Suppressor macrophage (primary cell): ENCODE measurements at places on chromosomes 5 and 9.

- no peak for DNase-seq
Observed at GRCh38 chr5:56306433-56307150, 73.5 kb upstream of the ANKRD55 start.

DNA sequence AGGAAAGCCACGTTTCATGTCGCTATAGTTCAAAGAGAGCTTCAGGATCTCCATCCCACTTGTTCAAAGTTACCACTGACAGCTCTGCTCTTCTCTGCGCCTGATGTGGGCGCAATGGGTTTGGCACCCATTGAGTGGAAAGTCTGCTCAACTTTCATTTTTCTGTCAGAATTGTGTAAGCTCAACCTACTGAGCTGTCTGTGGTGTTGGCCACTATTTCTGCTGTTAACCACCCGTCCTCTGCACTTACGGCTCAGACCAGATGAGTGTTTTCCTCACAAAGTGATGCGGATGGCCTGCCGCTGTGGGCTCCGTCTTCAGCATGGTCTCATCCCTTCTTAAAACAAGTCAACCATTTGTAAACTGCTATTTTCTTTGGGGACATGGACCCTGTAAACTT, 131.2 kb downstream of the WNK2 start:
- no peak for DNase-seq

- peak; percentile 44 for DNase-seq
Observed at GRCh38 chr9:110802416-110803035, 133.9 kb downstream of the MUSK start.

GRCh38 chr9:88535226-88536022, 446 bp downstream of the NXNL2 start:
- DNase-seq, result no peak

GRCh38 chr5:172335721-172336120, 52.2 kb upstream of the UBTD2 start:
- DNase-seq, result no peak

- no peak for DNase-seq
Observed at GRCh38 chr9:6793203-6793602, 35.4 kb downstream of the KDM4C start.

GRCh38 chr9:114451707-114452031, 53.6 kb downstream of the WHRN start:
- DNase-seq, result no peak

DNA sequence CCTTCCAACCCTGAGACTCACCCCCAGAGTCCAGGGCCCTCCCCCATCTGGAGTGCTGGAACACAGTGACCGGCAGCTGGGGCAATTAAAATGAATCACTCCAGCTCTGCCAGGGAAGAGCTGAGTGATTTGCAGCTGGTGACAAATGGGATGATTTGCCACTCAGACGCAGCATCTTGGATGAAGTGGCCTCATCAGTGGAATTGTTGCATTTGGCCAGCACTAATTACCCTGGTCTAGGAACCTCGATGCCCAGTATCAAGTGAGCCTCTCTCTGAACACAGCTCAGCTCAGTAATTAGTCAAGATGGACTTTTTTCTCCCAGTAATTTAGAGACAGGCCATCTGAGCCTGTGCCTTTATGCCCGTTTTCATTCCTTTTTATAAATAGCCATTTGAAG, 259.5 kb downstream of the GRIA1 start:
- DNase-seq, result no peak

DNA sequence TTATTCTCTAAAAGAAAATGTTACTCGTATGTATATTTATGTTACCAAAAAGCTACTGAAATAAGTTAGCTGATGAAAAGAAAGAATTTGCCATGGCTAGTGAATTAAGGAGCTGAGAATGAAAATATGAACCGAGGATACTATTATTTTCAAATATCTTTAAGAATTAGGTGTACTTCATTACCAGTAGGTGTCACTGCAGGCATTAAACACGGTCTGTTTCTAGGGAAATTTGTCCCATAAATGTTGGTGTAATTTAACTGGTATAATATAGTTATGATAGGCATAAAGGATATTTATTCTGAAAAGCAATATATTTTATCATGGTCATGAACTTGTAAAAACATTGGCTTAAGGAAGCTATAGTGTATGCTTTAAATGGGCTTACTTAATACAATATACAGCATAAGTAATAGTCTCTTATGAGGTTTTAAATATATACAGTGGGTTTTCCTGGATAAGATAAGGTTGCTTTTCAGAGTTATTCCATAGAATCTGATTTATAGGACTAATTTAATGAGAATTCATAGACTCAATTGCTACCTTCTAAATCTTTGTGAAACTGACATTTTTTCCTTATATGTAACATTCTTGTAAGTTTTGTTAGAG, 72.4 kb upstream of the MPDZ start:
- peak; percentile 2 for DNase-seq
